ENCODE measurements at places on chromosomes 2 and 18.

- DNase-seq: no peak
Measured at GRCh38 chr2:99982744-99983143, 159.6 kb downstream of the AFF3 start.

- DNase-seq: no peak
Measured at GRCh38 chr2:8627019-8627691, 54.7 kb upstream of the ID2 start.

- no peak for DNase-seq
Measured at GRCh38 chr18:44862112-44862511, 181.4 kb downstream of the SETBP1 start.

- no peak for DNase-seq
Measured at GRCh38 chr18:44526705-44527415, 153.8 kb upstream of the SETBP1 start.

DNA sequence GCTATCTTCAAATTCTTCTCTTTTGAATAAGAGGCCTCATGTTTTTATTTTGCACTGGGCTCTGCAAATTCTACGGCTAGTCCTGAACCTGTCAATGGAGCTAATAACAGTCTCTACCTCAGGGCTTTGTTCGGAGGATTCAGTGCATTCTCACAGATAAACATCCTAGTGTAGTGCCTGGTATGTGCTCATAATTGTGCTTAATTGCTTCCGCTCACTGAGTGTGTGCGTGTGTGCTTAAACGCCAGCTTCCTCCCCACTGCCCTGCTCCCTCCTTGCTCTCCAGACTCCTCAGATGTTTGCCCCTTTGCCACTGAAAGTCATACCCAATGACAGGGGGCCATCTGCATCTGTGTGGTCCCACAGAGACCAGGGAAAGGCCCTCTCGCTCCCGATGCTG is 6.7 kb downstream of the GYPC start:
- DNase-seq: peak; percentile 35

- DNase-seq: no peak
Measured at GRCh38 chr18:73714466-73714865, 433.2 kb downstream of the FBXO15 start.

Measured in lung microvascular endothelial cell (primary cell).